ENCODE measurements at places on chromosomes 5 and 9. TPM values are rescaled to one million over a fixed set of nuclear protein-coding genes. Genes with fewer than 3 reads are reported as not detected.

The REEP2 gene
- 1.4 TPM for total RNA-seq

The FAXDC2 gene
- total RNA-seq: 4.1 TPM

The PLAC8L1 gene
- total RNA-seq: not detected

The GFRA3 gene
- not detected for total RNA-seq

The GCNT1 gene
- 55.2 TPM for total RNA-seq

The FOXD1 gene
- total RNA-seq: 0.30 TPM

The EQTN gene
- total RNA-seq: not detected

The TMEM215 gene
- total RNA-seq: not detected

The SLC45A2 gene
- total RNA-seq: not detected

All from epithelial cell of umbilical artery (primary cell).